EL (cell line): ENCODE measurements at places on chromosomes 11 and 22.
A peak's percentile ranks its signal among the peaks of the same experiment; 100 is the strongest.

- no peak for DNase-seq
These were observed 4.1 kb upstream of the FAM83F start for GRCh38 chr22:39990686-39991085.

GRCh38 chr11:15859411-15859810, 496.9 kb downstream of the SOX6 start:
- no peak for DNase-seq

GRCh38 chr11:68500206-68500605, 39.7 kb downstream of the PPP6R3 start:
- DNase-seq: no peak

DNA sequence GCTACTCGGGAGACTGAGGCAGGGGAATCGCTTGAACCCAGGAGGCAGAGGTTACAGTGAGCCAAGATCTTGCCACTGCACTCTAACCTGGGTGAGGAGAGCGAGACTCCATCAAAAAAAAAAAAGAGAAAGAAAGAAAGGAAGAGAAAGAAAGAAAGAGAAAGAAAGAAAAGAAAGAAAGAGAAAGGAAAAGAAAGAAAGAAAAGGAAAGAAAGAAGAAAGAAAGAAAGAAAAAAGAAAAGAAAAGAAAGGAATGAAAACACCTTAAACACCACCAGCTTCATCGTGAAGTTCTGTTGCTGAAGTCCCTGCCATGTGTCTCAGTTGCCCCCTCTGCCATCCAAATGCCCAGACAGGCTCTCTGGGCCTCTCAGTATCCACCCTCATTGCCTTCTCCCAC, 9.9 kb upstream of the CXCR5 start:
- no peak for DNase-seq

GRCh38 chr11:115643549-115644270, 139.5 kb upstream of the CADM1 start:
- no peak for DNase-seq

DNA sequence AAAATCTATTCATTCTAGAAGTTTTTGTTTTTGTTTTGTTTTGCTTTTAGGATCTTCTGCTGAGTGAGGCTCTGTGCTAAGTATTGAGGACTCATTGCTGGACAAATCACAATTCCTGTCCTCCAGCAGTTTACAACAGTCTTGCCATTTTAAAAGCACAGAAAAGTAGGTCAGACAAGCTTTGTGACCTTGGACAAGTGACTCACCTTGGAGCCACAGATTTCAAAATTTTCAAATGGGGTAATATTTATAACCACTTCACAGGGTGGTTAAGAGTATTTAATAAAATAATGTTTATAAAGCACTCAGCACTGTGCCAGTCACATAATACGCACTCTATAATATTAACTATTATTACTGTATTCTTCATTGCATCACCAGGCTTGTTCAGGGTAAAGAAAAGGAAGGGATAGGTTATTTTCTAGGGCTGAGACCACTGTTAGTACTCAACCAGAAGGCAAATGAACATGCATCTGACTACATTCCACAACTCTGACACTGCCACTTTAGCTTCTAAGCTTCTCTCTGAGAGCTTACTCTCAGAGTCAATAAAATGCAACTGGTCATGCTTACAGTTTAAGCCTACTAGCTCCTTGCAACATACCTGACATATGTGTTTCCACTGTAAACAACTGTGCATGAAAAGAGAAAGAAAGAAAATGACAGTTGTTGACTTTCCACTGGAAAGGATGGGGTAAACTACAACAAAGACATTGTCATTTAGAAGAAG, 63.2 kb upstream of the FIBIN start:
- DNase-seq: peak; percentile 41

- DNase-seq: no peak
These were observed 27.9 kb downstream of the SHANK3 start for GRCh38 chr22:50700387-50701075.

GRCh38 chr22:30004101-30004500, 76.2 kb upstream of the HORMAD2 start:
- DNase-seq: no peak
